ENCODE measurements at places on chromosomes 11 and 22.

GRCh38 chr22:22655452-22656290, 11.3 kb downstream of the GGTLC2 start:
- DNase-seq: no peak

GRCh38 chr11:10385696-10386095, 69.4 kb upstream of the AMPD3 start:
- DNase-seq: no peak

GRCh38 chr11:2931771-2932738, 2.8 kb upstream of the PHLDA2 start:
- no peak for DNase-seq

DNA sequence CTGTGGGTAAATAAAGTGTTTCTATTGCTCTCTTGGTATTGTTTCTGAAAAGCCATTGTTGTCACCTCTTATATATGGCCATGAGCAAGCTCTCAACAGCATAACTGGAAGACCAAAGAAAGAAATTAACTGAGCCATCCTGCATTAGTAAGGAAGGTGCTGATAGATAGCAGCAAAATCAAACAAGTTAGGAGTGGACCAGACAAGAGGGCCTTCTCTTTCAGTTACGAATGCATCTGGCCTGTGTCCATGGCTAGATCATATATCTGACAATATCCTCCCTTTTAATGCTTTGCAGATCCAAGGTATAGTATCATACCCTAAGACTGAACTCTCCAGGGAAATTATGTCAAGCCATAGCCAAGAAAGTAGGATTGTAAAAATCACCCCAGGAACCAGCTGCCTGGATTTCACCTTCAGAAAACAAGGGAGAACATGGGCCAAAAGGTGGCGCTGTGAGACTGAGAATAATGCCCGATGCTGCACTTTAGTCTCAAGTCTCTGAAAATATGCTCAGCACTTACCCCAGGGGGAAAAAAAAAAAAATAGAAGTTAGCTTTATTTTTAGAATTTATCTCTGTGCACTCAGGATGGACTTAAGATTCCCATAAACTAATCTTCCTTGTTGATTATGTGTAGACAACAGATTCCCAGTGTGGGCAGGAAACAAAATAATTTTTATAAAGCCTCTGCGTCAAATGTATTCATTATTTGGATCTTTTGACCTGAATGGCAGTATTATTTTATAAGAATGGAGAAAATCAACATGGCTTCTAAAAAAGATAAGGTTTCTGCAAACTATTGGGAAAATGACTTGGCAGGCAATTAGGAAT, 415.1 kb downstream of the ETS1 start:
- DNase-seq: peak; percentile 7

- DNase-seq: no peak
Observed at GRCh38 chr11:17952487-17952886, 60.4 kb downstream of the SERGEF start.

- no peak for DNase-seq
Observed at GRCh38 chr11:96752221-96752620, 362.4 kb downstream of the JRKL start.

GRCh38 chr11:86464509-86465221, 90.0 kb downstream of the CCDC81 start:
- no peak for DNase-seq

- DNase-seq: no peak
Observed at GRCh38 chr11:103202048-103202651, 92.9 kb downstream of the DYNC2H1 start.

GRCh38 chr11:68403831-68404230, 56.7 kb upstream of the PPP6R3 start:
- DNase-seq: no peak

DNA sequence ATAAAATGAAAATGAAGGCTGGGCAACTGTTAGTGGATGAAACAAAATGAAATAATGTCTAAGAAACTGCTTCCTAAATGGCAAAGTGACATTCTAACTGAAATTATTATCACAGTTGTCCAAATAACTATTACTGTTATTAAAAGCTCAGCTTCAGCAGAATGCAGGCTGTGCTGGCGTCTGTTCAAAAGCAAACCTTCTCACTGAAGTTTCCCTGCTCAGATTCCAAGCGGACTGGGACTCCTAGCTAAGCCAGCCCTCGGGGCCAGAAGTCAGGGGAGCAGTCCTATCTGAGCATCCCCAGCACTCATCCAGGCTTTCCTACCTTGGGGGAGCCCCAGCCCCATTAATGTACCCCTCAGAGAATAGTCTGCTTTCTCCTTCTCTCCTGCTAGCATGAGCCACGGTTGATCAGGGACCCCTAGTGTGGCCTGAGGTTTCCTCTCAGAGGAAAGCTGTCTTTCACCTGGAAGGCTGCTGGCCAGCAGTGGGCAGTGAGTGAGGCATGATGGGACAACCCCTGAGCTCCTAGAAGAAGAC, 1167.3 kb downstream of the TBC1D22A start:
- no peak for DNase-seq

GRCh38 chr22:45482169-45482568, 20.5 kb upstream of the FBLN1 start:
- no peak for DNase-seq

DNA sequence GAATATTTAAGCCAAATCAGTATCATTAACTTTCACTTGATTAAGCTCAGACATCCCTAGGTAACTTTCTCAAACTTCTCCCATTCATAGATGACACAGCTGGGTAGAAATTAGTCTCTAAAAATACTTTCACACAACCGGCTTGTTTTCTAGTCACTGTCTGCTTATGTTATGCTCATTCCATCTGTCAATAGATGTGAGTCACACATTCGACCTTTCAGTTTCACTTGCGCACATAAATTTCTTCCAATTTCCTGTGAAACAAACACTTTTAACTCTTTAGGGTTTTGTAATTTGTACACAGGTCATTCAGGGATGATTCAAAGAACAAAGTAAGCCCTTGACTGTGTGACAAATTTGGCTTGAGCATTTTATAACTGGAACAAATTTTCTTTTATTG, 723.0 kb downstream of the KCNA4 start:
- no peak for DNase-seq

DNA sequence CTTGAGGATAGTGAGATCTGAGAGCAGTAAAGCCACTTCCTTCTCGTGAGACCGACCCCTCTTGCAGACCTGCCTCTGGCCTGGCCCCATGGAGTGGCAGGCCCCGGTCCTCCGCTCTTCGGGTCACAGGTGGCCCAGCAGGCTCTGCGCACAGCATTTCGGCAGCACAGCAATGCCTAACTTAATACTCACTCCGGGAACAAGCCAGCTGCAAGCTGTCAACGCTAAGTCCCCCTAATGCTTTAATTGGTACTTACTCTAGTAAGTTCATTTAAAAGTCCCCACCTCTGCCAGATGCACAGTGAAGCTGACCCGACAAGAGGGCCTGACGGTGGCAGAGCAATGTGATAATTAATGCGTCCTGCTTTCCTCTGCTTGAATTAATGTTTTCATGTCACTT, 349.3 kb upstream of the B3GAT1 start:
- no peak for DNase-seq

DNA sequence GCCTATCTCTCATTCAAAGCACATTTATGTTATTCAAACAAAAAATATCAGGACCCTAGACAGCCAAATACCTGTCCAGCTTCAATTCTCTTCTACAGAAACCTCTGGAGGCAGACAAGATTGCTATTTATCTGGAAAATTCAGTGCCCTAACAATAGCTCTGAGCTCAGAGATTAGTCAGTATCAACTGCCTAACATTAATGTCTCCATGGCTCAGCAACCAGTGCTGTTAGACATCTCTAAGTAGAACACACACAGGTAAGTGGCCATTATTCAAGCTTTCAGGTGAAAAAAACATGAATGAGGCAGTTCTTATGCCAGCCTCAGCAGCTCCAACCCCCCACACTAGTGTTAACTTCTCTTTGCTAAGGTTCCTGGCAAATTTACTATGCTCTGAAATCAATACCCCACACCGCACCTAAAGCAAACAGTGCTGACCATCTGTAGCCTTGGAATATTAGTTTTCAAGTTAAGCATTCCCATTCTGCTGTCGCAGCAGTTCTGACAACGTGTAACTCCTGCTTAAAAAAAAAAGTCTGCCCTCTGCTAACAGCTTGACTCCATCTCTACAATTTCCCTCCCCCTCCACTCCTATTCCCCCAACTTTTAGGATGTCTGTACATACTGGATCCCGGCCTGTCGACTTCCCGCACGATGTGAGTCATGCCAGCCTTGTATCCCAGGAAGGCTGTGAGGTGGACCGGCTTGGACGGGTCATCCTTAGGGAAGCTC, 1.5 kb downstream of the RPL3 start:
- DNase-seq: no peak

DNA sequence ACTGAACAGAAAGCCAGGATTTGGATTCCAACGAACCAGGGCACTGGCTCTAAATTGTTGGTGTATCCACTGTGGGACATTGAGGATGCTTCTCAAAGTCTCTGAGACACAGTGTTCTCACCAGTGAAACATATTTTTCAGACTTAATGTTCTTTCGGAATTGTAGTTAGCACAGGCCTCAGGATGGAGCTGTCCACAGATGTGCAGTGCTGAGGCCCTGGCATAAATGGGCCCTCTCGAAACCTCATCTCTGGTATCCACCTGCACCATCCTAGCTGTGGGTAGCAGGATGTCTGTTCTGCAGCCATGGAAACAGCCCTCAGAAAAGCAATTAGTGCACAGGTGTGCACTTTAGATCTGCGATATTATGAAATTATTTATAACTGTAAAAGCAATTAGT, 656.8 kb downstream of the TBC1D22A start:
- no peak for DNase-seq

GRCh38 chr11:121132211-121132976, 31.4 kb downstream of the TECTA start:
- DNase-seq: no peak

GRCh38 chr22:22888571-22889353, 1.1 kb downstream of the IGLL5 start:
- no peak for DNase-seq

DNA sequence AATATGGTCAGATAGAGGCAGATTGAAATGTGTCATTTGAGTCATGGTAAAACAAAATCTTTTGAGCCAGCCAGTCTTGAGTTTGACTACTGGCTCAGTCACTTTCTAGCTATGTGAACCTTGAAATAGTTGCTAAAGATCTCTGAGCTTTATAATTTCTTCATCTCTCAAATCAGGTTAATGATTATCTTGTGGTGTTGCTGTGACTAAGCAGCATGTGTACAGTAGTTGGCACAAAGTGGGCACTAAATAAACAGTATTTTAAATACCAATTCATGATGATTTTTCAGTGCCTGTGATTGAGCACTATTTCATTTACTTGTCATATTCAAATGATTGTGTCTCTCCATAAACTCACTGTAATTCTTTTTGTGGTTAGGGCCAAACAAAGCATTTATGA, 70.8 kb downstream of the RAB38 start:
- no peak for DNase-seq

- DNase-seq: no peak
Observed at GRCh38 chr11:10441652-10442503, 13.2 kb upstream of the AMPD3 start.

GRCh38 chr22:46688949-46689348, 49.1 kb downstream of the CERK start:
- no peak for DNase-seq

DNA sequence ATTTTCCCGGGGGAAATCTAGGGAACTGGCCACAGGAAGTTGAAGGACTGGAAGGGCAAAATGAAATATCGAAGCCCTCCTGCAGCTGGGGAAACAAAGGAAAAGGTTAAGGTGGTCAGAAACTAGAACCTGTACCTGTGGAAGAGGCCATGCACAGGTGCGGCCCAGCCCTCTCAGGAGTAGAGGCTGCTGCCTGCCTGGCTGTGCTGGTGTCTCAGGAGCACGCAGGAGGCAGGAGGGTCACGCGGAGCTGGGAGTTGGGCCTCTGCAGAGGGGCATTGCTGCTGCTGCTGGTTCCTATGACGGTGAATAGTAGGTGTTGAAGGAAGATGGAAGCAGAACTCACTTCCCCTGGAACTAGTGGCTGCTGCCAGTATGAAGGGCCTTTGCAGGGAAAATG, 425.7 kb downstream of the NTM start:
- no peak for DNase-seq

GRCh38 chr11:19526119-19526518, 186.5 kb upstream of the NAV2 start:
- DNase-seq: no peak

GRCh38 chr22:20568502-20569058, 61.2 kb downstream of the MED15 start:
- DNase-seq: no peak

DNA sequence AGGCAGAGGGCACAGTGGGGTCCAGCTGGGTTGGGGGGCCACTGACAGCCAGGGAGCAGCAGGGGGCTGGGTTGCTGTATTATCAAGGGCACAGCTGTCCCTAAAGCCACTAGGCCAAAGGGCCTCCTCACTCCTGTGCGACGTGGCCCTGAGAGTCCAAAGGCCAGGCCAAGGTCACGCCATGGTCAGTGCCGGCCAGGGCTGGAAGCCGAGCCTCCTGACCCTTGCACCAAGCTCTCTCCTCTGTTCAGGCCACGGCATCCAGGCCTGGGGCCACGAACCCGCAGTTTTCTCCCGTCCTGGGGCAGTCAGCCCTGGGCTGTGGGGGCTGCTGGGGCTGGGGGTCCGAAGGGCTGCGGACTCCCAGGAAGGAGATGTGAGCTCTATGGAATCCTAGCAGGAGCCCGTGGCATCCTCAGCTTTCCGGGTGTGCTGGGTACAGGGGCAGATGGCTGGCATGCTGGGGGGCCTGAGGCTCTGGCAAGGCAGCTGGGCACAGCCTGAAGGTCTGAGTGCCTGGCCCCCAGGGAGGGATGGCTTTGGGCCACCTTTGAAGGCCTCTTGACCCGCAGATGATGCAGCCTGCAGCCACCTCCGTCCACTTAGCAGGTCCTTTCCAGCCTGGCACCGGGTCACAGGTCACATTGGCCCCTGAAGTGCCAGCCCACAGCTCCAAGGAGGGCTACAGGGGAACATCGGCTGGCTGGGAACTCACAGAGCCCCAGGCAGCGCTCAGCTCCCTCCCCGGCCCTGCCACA, 17.3 kb upstream of the PPARA start:
- DNase-seq: no peak

DNA sequence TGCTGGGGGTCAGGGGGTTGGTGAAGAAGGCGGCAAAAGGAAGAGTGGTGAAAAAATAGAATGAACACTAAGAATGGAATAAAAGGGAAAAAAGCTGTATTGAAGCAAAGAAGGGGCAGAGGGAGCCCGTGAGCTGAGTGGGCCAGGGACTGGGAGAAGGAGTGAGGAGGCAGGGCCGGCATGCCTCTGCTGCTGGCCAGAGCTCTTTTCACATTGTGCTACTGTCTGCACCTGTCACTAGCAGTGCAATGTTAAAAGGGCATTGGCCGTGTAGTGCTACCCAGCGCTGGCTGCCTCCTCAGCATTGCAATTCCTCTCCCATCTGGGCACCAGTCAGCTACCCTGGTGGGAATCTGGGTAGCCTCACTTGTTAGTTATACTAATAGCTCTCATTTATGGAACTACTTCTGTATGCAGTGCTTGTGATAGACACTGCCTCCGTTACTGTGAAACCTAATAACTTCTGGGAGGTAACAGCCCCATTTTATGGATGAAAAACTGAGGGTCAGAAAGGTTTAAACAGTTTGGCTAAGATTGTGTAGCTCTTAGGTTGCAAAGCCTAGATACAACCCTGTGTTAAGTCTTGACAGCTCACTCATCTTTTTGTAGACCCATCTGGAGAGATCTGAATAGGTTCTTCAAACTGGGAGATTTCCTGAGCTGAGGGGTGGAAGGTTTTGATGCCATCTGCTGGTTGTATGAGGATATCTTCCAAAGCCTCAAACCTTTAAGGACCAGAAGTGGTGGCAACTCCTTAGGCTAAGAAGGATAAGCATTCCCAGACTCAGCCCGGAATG, 8.5 kb downstream of the YPEL4 start:
- DNase-seq: peak; percentile 89

- no peak for DNase-seq
Observed at GRCh38 chr22:49765091-49765771, 62.4 kb downstream of the BRD1 start.
